NCI-H1417 treated with DMSO at 0.1 percent for 48 hours (cell line): ENCODE measurements at places on chromosomes 7 and 10.

DNA sequence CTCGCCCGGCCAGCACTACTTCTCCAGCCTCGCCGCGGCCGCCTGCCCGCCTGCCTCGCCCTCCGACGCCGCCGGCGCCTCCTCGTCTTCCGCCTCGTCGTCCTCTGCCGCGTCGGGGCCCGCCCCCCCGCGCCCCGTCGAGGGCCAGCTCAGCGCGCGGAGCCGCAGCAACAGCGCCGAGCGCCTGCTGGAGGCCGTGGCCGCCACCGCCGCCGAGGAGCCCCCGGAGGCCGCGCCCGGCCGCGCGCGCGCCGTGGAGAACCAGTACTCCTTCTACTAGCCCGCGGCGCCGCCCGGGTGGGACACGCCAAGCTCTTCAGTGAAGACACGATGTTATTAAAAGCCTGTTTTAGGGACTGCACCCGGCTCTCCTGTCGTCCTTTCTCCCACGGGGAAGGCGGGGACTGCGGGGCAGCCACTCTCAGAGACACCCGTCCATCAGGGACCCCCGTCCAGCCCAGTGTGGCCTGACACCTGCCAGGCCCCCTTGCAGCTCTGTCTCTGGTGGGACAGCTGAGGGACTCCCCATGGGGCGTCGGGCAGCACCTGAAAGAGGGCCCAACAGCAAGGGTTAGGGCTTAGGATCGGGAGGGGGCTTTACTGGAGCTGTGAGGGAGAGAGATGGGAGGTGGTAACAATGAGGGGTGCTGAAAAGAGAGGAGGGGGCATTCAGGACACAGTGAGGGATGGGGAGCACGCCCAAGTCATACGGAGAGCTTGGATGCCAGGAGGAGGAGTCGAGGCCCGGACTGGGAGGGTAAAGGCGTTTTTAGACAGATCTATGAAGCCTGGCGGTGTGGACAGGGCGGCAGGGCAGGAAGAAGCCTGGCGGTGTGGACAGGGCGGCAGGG lies 34.7 kb downstream of the SPDYE6 start:
- no peak for DNase-seq

GRCh38 chr10:21497177-21497807 lies 28.2 kb downstream of the SKIDA1 start:
- DNase-seq, result no peak

DNA sequence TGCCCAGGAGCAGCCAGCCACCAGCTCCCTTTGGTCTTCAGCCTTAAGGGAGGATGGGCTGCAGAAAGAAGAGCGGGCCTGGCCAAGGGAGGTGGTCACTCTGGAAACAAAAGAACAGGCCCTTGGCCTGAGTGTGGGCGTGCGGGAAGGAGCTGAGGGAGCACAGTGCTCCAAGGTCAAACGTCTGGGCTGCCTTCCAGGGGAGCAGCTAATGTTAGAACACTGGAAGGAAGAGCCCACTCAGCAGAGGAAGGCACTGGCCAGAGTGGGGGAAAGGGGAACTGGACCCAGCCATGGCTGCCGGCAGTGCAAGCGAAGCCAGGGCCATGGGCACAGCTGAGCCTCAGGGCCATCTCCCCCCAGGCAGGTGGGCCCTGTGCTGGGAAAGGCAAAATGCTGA lies 42.7 kb downstream of the FAM53B start:
- no peak for DNase-seq

DNA sequence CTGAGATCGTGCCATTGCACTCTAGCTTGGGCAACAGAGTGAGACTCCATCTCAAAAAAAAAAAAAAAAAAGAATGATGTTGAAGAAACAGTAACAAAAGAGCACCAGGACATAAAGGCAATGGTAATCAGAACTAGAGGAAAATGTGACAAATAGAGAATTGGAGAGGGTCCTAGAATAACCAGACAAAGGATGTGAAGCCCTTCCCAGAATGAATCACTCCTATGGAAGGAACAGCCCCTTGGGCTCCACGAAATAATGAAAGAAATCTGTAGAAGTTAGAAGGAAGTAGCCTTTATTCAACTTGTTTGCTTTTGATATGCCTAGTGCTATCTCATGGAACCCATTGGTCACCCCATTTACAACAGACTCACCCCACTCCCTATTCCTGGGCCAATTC lies 169.2 kb downstream of the SUGCT start:
- no peak for DNase-seq

- no peak for DNase-seq
These were observed 45.9 kb downstream of the SGMS1 start for GRCh38 chr10:50577681-50578350.
